ENCODE measurements at places on chromosomes 3 and 15. TPM values are rescaled to one million over a fixed set of nuclear protein-coding genes. Genes with fewer than 3 reads are reported as not detected.

Gene LRTM1
- not detected for total RNA-seq

Gene REC114
- not detected for total RNA-seq

Gene NXPE3
- 21.1 TPM for total RNA-seq

Gene RARB
- total RNA-seq: 13.4 TPM

Gene ACP3
- 1.2 TPM for total RNA-seq

Gene CHRNA7
- 4.4 TPM for total RNA-seq

Gene CMTM8
- 0.31 TPM for total RNA-seq

Gene GORASP1
- total RNA-seq: 28.7 TPM

Gene IMPG2
- total RNA-seq: 3.0 TPM

Gene MYO9A
- 155 TPM for total RNA-seq

Data from occipital lobe (tissue), 3 donors.